Thoracic aorta (tissue), 2 donors: ENCODE measurements at places on chromosomes 5 and 9.

DNA sequence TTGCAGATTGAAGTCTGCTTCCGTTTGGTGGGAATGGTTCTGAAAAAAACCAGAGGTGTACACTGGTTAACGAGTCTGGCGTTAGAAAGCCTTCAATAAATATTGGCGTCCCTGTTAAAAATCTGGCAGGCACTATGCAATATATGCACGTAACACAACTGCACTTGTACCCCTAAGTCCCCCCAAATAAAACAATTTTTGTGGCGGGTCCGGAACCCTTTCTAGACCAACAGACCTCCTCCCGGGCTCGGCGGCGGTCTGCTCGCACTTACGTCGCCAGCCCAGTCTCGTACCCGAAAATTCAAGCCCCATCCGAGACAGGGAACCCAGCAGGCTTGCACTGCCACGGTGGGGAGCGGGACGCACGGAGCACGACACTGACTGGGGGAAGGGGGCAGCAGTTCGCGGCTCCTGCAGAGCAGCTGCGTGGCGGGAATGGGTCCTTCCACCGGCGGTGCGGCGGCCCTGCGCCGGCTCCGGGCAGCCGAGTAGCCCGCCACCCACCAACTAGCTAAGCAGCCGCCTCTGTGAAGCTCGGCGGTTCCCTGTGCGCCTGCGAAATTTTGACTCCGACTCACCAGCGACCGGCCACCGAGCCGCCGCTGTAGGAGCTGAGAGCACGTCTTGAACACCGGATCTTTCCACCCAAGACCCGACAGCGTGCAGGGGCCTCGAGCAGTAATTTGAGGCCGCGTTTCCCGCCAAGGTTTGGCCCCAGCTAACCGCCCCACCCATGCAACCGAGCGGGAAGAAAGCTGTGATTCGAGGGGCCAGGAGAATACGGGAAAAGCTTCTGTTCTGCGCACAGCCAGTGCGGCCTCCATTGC, 3.9 kb downstream of the MCIDAS start:
- no peak for DNase-seq

- DNase-seq = no peak
Measured at GRCh38 chr9:3716415-3716814, 190.6 kb upstream of the RFX3 start.

DNA sequence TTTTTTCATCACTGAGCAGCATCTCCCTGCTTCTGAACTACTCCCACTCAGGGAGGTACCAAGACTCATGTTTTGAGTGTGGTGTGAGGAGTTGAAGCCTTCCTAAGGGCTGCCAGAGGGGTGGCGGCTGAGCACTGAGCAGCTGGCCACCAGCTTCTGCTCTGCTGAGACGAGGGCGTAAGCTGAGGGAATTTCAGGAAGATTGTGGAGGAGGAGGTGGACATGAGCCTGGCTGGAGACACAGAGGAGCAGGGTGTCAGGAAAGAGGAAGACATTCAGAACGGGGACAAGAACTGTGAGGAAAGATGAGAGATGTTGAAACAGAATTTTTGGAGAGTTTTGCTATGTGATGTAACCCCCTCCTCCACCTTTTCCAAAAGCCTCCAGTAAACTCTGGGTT, 7.8 kb downstream of the LCP2 start:
- no peak for DNase-seq

DNA sequence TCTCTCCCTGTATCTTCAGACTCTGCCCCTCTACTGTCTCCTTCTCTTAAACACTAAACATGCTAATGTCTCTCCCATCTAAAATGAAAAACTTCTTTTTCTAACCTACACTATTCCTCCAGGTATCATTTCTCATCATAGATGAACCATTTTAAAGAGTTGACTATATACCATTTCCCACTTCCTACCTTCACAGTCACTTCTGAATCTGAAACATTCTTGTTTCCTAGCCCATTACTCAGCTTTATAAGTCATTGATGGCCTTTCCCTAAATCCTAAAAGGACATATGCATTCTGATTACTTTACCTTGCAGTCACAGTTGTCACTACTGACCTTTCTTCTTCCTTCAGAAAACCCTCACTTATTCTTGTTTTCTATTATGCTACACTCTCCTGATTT, 118.2 kb downstream of the SSBP2 start:
- no peak for DNase-seq

DNA sequence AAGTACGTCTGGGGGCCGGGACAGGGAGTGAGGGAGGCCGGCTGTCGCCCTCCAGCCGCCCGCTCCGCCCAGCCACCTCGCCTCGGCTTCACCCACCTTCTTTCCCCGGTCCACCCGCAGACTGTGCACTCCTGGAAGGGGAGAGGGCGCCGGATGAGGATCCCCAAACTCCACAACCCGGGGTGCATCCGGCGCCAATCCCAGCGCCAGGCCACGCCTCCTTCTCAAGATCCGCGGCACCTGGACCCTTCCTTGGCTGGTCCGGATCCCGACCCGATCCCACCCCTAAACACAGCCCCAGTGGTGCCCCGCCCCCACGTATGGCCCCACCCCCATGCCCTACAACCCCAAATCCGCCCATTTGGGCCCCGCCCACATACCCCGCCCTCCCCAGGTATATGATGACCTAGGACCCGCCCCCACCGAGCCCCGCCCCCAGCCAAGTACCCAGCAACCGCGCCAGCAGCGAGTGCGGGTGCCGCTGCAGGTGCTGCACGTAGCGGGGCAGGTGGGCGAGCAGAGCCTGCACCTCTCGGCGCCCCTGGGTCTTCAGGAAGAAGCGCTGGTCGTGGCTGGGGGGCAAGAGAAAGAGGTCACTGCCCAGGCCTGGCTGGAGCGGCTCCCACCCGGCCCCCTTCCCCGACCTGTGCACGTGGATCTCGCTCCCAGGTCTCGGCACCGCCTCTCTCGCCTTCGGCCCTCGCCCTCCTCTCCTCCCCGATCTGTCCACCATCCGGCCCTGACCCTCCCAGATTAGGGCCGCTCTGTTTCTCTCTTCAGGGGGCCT, 3.2 kb downstream of the PIP5KL1 start:
- no peak for DNase-seq

DNA sequence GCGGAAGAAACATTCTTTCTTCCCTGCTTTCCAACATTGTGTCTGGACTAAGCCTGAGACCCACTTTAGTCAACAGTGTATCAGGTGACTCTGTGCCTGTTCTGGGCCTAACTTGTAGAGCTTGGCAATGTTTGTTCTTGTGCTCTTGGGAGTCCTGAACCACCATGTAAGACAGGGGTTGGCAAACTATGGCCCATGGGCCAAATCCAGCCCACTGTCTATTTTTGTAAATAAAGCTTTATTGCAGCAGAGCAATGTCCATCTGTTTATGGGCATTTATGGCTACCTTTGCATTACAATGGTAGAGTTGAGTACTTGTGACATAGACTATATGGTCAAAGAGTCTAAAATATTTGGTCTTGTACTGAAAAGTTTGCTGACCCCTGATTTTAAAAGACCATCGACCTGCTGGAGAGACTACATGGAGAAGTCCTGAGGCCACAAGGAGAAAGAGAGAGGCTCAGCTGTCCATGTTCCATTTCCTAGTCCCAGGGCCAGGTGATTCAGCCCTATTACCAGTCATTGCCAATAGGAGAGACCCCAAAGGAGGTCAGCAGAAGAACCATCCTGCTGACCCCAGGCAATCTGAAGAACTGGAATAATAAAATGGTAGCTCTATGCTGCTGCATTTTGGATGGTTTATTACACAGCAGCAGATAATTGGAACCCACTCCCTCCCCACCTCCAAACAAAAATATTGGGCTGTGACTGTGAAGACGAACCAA, 211.3 kb downstream of the AUH start:
- no peak for DNase-seq

DNA sequence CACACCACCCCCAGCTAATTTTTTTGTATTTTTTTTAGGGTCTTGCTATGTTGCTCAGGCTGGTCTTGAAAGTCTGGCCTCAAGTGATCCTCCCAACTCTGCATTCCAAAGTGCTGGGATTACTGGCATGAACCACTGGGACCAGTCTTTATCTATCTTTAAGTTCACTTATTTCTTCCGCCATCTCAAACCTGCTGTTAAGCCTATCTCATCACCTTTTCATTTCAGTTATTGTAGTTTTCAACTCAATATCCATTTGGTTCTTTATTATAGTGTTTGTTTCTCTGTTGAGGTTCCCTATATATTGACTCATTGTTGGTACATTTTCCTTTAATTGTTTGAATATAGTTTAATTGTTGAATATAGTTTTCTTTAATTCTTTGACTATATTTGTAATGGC, 48.1 kb downstream of the GALNT12 start:
- DNase-seq = no peak

- DNase-seq = no peak
Measured at GRCh38 chr5:106454651-106455415, 1215.9 kb downstream of the EFNA5 start.

DNA sequence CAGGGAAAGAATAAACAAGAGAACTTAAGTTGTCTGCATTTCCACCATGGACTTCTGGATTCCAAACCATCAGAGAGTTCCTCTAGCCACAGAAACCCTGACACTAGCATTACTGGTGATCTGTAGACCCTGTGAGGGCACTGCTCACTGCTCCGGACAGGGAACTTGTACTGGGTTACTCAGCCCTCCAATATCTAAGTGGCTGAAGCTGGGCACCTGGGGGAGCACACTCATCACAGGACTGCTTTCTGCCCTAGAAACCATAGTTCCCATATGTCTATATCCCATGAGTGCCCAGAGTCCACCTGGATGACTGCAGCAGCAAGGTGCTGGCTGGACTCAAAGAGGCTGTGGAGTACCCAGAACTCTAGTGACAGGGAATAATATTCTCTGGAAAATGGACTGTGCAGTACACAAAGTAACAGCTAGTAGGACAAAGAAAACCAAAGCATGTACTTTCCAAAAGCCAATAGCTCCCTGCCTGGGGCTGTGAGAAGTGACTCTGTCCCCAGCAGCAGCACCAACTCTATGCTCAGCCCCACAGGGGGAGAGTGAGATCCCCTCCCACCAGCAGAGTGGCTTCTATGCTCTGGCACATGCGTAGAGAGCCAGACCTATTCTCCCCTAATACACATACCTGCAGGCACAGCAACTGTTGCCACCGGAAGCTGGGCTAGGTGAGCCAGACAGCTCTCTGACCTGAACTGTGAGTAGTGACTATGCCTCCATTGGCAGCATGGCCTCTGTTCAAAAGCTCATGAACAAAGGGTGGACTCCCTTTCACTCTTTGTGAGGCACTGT, 472.9 kb upstream of the FTMT start:
- DNase-seq = no peak

DNA sequence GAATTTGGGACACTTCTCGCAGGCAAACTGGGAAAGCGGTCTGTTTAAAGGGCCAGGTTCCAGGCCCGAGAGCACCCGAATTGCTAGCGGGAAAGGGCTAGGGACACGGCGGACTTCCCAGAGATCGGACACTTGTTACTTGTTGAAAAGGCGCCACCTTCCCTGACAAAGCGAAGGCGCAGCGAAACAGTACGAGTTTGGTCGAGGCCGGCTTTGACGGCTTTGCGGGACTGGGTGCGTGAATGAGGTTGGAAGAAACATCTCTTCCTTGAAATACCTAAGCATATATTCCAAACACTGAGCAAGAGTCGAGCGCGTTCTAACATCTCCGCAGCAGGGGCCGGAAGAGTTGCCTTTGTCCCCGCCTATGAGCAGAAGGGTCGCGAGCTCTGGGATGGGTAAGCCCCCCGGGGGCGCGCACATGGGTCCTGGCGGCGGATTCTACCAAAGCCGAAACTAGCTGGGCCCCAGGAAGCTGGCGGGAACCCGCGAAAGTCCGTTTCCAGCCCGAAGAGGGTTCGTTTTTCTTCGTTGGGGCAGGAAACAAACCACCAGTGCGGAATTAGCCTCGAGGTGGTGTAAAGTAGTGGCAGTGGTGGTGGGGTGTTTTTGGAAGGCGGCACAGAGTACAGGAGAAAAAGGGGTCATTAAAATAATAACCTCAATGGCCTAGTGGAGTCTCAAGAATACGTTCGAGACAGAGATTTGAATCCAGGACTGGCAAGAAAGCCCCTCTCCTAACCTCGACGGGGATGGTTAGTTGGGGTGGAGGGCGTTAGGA, 1.5 kb downstream of the GDNF start:
- no peak for DNase-seq

DNA sequence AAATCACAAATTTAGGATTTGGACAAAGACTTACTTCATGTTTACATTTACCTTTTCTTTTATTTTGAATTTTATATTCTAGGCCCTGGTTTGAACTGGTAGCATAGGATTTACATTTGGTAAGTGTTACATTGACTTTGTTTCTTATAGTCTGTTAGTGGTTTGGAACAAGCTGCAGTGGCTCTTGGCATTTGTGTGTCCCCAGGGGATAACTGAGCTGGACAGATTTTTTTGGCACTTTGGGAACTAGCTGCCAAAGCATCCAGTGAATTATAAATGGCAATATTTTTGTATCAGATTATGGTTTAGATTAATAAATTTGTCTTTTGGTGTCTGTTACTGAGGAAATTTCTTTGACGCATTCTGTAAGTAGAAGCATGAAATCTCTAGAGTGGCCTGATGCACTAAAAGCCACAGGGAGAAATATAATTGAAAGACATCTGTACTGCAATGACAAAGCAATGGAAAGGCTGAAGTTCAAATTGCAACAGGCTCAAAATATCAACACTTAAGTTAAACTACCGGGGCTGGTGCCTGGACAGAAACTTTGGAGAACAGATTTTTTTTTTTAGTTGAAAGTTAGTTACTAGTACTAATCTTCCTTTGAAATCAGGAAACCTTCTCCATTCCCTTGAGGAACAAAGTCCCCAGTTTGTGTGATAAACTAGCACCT, 107.6 kb upstream of the PLCXD3 start:
- no peak for DNase-seq

GRCh38 chr5:52840277-52841050, 52.7 kb downstream of the ITGA1 start:
- no peak for DNase-seq

GRCh38 chr5:95731571-95732554, 727 bp downstream of the RHOBTB3 start:
- DNase-seq = no peak

DNA sequence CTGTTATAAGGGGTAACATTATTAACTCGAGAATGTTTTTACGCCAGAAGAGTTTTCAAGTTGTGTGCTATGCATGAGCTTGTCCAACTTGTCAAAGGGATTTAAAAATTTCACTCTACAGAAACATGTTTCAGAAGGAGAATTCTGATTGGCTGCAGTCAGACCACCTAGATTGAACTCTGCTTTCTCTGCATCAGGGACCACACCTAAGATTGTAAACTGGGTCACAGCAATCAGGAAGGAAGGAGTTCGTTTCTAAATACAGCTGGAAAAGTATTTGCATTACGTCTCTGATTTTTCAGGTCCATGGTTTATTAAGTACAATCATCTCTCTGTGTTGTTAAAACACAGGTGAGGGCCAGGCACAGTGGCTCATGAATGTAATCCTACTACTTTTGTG, 5.8 kb downstream of the GLRX start:
- no peak for DNase-seq

- DNase-seq = no peak
Measured at GRCh38 chr5:129097498-129098296, 3.1 kb downstream of the ISOC1 start.

DNA sequence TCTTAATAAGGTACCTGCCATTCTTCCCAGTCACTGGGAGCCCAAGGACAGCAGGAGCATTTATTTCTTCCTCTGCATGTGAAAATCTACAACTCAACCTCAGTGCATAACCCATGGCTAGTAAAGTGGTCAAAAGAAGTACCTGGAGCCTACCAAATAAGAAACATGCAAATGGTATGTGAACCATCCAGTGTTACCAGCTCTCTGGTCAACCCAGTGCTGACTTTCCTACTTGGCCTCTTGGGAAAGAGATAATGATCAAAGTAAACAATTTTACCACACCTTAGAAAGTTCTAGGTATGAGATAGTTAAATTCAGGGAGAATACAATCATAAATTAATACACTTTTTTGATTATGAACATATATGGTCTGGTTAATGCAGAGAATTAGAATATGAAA, 325.6 kb downstream of the ENC1 start:
- no peak for DNase-seq
